ENCODE measurements at places on chromosomes 3 and 15.

DNA sequence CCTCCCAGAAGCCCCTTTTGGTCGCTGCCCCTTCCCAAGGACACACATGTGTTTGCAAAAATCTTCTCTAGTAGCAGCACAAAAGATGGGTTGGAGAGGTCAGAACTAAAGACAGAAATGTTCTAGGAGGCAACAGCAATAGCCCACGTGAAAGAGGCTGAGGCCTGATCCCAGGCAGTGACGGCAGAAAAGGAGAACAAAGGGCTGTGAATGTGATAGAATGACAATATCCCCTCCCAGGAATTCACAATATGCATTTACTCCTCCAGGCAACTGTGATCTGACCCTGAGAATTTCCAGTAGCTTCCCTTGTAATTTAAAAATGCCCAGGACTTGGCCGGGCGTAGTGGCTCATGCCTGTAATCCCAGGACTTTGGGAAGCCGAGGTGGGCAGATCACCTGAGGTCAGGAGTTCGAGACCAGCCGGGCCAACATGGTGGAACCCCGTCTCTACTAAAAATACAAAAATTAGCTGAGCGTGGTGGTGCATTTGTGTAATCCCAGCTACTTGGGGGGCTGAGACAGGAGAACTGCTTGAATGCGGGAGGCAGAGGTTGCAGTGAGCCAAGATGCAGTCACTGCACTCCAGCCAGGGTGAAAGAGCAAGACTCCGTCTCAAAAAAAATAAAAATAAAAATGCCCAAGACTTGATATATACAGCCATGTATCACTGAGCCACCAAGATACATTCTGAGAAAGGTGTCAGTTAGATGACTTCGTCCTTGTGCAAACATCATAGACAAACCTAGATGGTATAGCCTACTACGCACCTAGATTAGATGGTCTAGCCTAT, 43.6 kb upstream of the PIAS1 start:
- no peak for DNase-seq

DNA sequence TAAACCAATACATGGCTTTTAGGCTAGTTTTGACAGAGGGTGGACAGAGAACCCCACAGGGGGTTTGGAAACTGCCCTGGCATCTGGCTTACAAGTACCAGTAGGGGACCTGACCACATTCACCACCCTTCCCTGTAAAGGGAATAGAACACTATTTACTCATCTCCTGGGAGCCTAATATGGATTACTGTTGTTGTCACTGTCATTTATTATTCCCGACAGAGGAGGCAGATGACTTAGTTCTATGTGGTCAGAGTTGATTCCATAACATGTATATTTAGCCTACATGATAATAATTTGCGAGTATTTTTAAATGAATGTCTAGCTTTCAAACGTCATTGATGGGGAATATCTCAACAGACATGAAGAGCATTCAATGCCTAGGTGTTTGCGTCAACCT, 15.9 kb downstream of the ZBTB38 start:
- no peak for DNase-seq

DNA sequence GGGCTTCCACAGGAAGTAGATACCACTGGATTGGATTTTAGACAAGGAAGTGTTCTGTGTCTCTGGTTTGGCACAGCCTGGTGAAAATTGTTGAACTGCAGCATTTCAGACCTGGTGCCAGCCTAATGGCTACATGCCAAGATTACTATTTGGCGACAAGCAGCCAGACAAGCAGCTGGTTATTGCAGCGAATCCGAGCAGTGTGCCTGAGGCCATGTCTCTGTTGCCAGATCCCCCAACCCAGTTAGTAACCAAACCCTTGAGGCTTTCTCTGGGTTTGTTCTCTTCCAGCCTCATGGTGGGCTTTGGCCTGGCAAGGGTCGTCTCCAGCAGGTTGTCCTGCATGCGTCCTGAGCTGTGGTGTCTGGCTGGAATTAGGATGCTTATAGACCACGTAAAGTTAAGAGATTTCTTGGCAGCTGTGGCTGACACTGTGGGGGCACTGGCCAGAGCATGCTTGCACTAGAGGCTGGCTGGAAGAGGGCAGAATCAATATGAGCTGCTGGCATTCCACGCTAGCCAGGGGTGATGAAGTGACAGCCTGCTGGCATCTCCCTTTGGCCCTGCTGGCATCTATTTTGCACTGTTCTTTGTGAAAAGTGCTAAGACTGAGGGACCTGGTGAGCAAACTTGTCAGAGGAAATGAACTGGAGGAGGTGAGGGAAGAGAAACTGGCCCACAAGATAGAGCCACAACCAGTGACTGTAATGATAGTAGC, 172.6 kb downstream of the RBMS3 start:
- no peak for DNase-seq

DNA sequence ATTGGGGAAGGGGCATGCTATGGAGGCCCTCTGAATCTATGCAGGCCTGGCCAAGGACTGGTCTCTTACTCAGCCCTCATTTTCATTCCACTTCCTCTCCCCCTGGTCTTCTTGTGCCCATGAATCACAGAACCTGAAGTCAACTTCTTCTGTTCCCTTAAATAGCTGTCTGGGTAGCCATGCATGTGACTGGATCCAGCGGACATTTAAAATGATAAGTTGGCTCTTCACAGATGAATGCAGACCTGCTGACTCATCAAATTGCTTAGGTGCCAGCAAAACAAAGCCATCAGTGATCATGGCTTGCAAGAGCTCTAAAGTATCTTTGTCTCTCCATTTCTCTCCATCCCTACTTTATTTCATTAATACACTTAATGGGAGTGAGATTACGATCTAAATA, 90.1 kb upstream of the CADPS start:
- DNase-seq, result no peak

GRCh38 chr3:15284121-15284889, 48.1 kb downstream of the SH3BP5 start:
- DNase-seq, result no peak

GRCh38 chr3:28615971-28616370, 267.3 kb upstream of the AZI2 start:
- no peak for DNase-seq

GRCh38 chr3:20516311-20516710, 330.3 kb upstream of the SGO1 start:
- DNase-seq, result no peak

DNA sequence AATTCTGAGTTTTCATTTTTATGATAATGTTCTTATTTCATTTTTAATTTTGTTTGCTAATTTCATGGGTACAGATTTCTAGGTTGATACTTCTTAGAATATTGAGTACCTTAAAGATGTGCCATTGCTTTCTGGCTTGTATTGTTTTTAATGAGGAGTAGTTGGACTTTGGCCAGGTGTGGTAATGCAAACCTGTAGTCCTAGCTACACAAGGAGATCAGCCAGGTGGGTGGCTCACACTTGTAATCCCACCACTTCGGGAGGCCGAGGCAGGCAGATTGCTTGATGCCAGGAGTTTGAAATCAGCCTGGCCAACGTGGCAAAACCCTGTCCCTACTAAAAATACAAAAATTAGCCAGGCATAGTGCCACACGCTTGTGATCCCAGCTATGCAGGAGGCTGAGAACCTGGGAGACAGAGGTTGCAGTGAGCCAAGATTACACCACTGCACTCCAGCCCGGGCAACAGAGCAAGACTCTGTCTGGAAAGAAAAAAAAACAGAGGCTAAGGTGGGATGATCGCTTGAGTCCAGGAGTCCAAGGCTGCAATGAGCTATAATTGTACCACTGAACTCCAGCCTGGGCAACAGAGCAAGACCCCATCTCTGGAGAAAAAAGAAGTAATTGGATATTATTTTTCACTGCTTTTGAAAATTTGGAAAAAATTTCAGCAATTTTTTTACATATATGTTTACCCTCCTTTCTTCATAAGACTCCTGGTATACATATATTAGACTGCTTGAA, 198.0 kb downstream of the ALCAM start:
- DNase-seq, result no peak

DNA sequence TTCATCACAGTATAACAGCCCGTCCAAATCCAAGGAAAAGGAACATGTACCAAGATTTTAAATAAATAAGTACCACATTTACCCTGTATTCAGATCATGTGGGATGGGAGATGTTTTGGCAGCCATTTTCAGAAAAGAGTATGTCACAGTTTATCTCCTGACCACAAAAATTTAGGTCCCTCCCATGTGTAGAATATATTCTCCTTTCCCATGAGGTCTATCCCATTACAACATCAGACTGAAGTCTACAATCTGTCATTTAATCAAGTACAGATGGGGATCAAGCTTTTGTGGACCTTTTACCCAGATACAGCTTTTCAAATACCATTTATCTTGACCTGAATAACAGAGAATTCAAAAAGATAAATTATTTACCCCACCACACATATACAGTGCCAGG, 444.5 kb downstream of the PLOD2 start:
- DNase-seq, result no peak

DNA sequence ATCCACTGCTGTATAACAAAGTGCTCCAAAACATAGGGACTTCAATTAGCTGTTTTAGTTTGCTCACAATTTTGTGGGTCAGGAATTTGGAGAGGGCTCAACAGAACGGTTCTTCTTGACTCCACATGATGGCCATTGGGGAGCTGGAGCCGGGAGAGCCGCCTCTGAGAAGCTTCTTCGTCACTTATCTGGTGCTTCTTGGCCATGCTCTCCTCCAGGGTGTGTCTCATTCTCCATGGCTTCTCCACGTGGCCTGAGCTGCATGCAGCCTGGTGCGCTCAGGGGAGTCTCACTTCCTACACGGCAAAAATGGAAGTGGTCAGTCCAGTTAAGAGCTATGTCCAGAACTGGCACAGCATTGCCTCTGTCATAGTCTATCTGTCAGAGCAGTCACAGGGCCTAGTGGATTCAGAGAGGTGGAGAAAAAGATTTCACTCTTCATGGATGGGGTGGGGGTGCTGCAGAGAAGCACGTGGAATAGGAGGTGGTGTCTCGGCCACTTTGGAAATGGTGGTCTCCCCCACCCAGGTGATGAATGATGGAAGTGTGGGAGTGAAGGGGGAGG, 26.3 kb upstream of the PRR23E start:
- DNase-seq, result no peak

DNA sequence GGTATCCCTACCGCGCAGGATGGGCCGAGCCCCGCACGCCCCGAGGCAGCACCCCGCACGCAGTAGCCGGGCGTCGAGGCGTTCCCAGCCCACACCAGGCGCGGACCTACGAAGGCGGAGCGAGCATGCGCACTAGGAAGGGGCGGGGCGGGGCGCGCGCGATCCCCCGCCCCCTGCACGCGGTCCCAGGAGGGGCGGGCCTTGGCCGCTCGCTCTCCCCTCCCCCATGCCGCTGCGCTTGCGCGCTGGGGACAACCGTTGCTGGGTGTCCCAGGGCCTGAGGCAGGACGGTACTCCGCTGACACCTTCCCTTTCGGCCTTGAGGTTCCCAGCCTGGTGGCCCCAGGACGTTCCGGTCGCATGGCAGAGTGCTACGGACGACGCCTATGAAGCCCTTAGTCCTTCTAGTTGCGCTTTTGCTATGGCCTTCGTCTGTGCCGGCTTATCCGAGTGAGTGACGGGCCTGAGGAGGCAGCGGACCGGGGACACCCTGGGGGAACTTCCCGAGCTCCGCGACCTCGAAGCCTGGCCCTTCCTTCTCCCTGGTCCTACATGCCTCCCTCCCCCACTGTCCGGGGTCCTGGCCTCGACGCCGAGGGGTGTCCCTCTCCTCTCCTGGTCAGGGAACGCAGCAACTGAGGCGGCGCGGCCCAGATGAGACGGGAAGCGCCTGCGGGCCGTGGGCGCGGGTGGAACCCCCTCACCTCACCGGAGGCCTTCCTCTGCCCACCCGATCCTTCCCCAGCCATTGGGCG, at the start of gene SPESP1:
TSS of gene SPESP1 (plus strand) at position 258 of the 755 bp plus-strand sequence. CDS start at position 387, 129 bp downstream.
- no peak for DNase-seq

DNA sequence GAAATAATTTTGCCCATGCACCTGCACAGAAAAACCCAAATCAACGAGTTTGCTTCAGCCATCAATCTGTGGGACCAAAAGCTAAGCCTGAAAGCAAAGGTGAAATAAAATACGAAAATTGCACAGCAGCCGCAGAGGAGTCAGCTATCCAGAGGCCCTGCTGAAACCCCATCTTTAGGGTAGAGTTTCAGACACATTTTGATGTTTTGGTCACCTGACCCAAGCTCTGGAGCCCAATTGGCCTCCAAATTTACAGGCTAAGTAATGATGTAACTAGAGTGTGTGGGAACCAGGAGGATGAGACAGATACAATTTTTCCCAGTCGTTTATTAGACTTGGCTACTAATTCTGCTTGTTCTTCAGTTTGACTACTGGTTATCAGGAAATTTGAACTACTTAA, 308.6 kb upstream of the ATP11B start:
- no peak for DNase-seq

GRCh38 chr3:87488765-87489164, 212.4 kb upstream of the POU1F1 start:
- DNase-seq, result no peak

DNA sequence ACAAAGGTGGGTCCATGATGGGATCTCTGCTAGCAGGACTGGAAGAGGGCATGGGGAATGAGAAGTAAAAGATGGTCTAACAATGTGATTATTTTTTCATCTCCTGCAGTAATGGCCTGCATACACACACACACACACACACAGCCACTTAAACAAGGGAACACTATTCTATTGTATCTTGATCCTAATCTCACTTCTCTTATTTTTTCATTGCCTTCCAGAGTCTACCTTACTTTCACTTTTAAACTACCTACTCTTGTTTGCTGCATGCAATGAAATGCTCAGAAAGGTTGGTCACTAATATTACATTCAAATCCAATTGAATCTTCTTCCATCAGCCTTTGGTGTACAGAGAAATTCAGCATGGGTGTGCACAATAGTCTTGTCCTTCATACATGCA, 853.8 kb downstream of the IGSF11 start:
- no peak for DNase-seq

DNA sequence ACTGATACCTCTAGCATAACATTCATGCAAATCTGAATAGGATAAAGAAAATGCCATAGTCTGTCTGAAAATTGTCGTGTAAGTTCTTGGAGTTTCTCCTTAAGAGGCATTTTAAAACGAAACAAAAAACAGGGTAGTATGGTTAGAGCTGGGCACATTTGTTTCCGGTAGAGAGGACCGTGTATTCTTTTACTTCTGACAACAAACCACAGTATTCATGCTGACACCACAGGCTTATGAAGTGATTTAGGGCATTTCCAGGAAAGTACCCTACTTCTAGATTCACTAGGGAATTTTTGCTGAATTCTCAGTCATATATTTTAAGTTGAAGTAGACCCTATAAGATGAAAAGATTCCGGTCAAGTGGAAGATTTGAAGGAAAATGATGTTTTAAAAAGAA, 541.3 kb downstream of the UNC13C start:
- no peak for DNase-seq

DNA sequence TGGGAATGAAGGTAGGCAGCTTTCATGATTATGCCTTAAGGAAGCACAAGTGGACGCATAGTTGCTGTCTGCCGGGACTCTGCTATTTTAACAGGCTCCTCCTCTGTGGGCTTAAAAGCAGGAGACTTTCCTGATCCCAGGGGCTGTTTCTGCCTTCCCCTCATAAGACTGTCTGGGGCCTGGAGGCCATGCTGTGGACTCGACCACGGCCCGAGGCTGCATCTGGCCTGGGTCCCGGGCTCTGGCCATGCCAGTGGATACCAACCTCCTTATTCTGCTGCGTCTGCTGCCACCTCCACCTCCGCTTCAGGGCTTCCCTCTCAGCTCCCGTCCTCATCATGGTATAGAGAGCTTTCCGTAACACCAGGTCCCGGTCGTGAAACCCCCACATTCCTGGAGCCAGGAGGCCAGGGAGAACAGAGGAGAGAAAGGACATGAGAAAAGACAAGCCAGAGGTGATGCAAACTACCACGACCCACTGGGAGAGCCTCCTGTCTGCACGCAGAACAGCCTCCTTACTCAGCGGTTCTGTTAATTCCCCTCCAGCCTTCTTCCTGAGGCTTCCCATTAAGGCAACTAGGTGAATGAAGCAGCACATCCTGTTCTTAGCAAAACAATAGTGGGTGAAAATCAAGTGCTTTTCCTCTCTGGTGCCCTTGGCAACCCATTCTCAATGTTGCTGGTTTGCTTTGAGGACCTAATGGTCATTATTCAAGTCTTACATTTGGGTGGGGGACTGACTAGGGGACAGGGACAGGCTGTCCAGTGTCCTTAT, 200.5 kb downstream of the KLF13 start:
- no peak for DNase-seq

Measured in endothelial cell (in vitro differentiated cells).